ENCODE measurements at places on chromosomes 2 and 18. TPM values are rescaled to one million over a fixed set of nuclear protein-coding genes. Genes with fewer than 3 reads are reported as not detected.
A peak's percentile ranks its signal among the peaks of the same experiment; 100 is the strongest.

SLC19A3 gene
- total RNA-seq, result not detected

CD8A gene
- 1.9 TPM for total RNA-seq

KIAA2012 gene
- not detected for total RNA-seq

DNA sequence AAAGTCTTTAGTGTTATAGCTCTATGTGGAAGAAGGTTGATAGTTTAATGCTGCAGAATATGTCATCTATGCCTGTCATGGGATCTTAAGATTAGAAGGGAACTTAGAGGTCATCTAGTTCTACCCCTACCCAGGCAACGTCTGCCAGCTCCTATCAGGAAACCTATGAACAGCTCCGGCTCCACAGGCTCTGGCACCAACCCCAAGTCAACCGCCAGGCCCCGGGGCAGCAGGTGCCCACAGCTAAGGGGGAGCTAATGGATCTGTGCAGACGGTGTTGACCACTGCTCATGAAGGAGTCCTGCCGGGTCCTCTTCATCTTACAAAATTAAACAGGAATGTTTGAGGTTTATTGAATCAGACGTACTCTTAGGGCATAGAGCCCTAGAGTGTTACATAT lies 440.8 kb upstream of the KLHL29 start:
- no peaks in the 10 kb centered on the region for H3K4me1 ChIP-seq
- no peak overlapping the region for H3K4me3 ChIP-seq
- DNase-seq, result no peak
- no peaks in the 10 kb centered on the region for H3K27me3 ChIP-seq
- H3K27ac ChIP-seq, result no peak overlapping the region
- no peaks in the 10 kb centered on the region for H3K36me3 ChIP-seq

- no peaks in the 10 kb centered on the region for H3K36me3 ChIP-seq
- no peak overlapping the region for H3K27ac ChIP-seq
- no peaks in the 10 kb centered on the region for H3K27me3 ChIP-seq
Measured at GRCh38 chr2:123468071-123468470, 557.0 kb upstream of the CNTNAP5 start.

DNA sequence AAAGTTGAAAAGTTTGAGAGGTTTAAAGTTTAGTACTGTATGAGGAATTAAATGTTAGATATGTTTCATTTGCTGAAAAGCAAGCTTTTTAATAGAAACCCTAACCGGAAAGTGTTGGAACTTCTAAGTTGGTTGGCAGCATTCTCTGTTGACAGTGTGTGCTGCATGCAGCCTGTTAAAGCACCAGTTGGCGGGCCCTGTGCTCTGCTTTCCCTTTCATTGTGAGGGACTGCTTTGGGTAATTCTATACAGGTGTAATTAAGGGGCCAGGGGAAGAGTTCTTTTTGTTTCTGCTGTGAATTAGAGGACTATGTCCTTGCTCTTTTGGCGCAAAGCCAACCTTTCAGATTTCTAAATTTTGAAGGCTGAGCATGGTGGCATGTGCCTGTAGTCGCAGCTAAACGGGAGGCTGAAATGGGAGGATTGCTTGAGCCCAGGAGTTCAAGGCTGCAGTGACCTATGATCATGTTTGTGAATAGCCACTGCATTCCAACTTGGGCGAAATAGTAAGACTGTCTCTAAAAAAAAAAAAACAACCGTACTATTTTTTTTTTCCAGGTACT lies 20.1 kb downstream of the PLEKHB2 start:
- H3K27ac ChIP-seq, result no peak overlapping the region
- peaks cover 55% of the 10 kb centered on the region for H3K36me3 ChIP-seq
- no peaks in the 10 kb centered on the region for H3K4me1 ChIP-seq

IL18RAP gene
- total RNA-seq, result 6.5 TPM

- no peak overlapping the region for H3K27ac ChIP-seq
- no peak overlapping the region for H3K4me3 ChIP-seq
- H3K36me3 ChIP-seq, result no peaks in the 10 kb centered on the region
- no peak for DNase-seq
Measured at GRCh38 chr2:217847115-217847514, 155.7 kb downstream of the TNS1 start.

DNA sequence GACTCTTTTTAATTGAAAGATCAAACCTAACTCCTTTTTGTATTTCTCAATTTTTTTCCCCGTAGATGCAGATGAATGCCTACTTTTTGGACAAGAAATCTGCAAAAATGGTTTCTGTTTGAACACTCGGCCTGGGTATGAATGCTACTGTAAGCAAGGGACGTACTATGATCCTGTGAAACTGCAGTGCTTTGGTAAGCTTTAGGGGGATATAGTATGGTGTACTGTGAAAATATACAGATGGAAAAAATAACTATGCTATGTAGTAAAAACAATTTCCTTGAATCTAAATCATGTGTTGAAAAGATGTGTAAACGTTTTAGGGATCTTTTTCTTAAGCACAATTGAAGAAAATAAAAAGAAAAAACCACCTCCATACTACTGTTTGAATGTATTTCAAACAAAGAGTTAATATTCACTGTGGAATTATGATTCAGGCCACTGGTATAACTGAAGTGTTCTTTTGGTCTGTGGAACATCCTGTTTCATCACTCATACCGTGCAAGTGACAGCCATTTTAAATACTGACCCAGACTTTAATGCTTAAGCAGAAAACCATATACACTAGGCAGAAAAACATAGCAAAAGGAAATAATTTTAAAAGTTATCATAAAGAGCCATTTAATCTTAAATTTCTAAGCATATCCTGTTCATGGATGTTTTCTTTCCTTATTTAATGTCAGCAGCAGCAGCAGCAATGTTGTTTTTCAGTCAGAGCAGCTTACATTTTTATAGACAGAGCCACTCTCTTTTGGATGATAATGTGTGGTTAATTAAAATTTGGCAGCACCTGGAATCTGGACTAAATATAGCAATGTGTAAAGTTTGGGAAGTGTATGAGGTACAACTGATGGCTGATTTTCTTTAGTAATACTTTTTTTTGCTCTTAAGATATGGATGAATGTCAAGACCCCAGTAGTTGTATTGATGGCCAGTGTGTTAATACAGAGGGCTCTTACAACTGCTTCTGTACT lies 112.8 kb upstream of the RASGRP3 start:
- no peaks in the 10 kb centered on the region for H3K27me3 ChIP-seq
- no peak overlapping the region for H3K27ac ChIP-seq
- no peak overlapping the region for H3K4me3 ChIP-seq
- H3K36me3 ChIP-seq, result no peaks in the 10 kb centered on the region
- no peaks in the 10 kb centered on the region for H3K4me1 ChIP-seq

- H3K36me3 ChIP-seq, result no peaks in the 10 kb centered on the region
- no peaks in the 10 kb centered on the region for H3K4me1 ChIP-seq
- H3K27me3 ChIP-seq, result no peaks in the 10 kb centered on the region
Measured at GRCh38 chr2:231373786-231374349, 21.6 kb upstream of the B3GNT7 start.

FBXO36 gene
- total RNA-seq, result 0.75 TPM

DNA sequence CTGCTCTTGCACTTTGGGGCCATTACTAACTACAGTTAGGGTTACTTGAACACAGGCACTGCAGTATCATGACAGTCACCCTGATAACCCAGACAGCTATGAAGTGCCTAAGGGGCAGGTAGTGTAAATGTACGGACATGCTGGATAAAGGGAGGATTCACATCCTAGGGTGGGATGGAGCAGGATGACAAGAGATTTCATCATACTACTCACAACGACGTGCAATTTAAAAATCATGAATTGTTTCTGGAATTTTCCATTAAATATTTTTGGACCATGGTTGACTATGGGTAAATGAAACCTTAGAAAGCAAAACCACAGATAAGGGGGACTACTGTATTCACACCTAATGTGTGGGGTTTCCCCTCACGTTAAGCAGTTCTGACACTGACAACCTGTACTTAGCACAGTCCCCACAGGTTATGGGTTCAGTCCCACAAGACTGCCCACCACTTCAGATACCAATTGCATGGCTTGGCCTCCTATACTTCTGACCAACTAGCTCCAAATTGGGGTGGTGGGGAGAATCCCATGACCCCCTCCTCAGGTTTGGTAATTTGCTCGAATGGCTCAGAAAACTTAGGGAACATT lies 75.8 kb downstream of the NAT8 start:
- H3K36me3 ChIP-seq, result no peaks in the 10 kb centered on the region
- H3K27ac ChIP-seq, result no peak overlapping the region
- DNase-seq, result no peak
- H3K4me1 ChIP-seq, result no peaks in the 10 kb centered on the region

PID1 gene
- 0.55 TPM for total RNA-seq

SLC9A2 gene
- not detected for total RNA-seq

DNA sequence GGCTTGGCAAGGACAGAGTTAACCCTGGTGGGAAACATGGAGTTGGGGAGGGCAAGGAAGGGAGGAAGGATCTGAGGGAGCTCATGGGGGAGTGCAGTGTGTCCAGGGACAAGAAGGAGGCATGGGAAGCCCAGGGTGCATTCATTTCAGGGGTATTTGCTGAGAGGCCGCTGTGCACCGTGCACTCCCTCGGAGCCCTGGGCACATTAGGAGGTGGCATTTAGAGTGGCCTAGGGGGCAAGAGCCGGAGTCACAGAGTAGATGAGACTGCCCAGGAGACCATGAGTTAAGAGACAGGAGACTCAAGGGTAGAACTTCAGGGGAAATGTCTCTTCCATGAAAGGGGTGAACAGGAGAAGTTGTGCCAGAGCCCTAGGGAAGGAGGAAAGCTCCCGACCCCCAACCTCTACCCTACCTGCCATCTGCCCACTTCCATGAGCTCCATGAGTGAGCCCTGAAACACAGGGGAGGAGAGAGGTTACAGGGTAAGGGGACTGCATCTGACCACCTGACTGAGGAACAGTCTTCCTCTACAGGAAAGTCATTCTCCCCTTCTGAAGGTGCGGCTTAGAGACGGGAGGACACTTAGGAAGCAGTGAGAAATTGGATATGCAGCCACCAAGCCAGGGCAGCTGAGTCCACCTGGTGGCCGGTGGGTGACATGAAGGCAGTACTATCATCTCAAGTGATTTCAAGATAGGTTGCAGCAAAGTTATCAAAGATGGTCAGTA lies 58.5 kb upstream of the COPS8 start:
- H3K36me3 ChIP-seq, result no peaks in the 10 kb centered on the region
- no peak overlapping the region for H3K4me3 ChIP-seq
- peak; percentile 29 for DNase-seq
- H3K27ac ChIP-seq, result no peak overlapping the region

- no peaks in the 10 kb centered on the region for H3K4me1 ChIP-seq
- no peak overlapping the region for H3K27ac ChIP-seq
Measured at GRCh38 chr2:133303150-133303549, 265.1 kb downstream of the NCKAP5 start.

GRCh38 chr2:224971214-224971613 lies 71.1 kb downstream of the DOCK10 start:
- H3K27me3 ChIP-seq, result no peaks in the 10 kb centered on the region
- no peak for DNase-seq
- no peak overlapping the region for H3K27ac ChIP-seq
- H3K36me3 ChIP-seq, result no peaks in the 10 kb centered on the region

DNA sequence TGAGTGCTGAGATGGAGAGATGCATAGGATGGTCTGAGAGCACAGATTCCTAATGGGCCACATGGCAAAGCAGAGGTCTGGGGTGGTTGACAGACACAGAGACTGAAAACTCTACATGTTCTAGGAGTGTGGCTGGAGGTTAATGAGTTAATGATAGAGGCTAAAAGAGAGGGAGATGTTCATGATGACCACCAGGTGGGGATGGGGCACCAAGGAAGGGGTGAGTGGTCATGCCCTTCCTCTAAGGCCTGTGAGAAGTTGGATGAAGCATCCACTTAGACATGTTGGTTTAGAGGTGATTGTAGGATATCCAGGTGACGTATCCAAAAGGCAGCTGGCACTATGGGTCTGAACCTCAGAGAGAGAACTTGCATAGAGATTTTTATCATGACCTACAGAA lies 102.1 kb downstream of the LRP2 start:
- H3K4me1 ChIP-seq, result no peaks in the 10 kb centered on the region
- no peaks in the 10 kb centered on the region for H3K36me3 ChIP-seq
- H3K4me3 ChIP-seq, result no peak overlapping the region
- no peaks in the 10 kb centered on the region for H3K27me3 ChIP-seq
- DNase-seq, result no peak
- H3K27ac ChIP-seq, result no peak overlapping the region

DNA sequence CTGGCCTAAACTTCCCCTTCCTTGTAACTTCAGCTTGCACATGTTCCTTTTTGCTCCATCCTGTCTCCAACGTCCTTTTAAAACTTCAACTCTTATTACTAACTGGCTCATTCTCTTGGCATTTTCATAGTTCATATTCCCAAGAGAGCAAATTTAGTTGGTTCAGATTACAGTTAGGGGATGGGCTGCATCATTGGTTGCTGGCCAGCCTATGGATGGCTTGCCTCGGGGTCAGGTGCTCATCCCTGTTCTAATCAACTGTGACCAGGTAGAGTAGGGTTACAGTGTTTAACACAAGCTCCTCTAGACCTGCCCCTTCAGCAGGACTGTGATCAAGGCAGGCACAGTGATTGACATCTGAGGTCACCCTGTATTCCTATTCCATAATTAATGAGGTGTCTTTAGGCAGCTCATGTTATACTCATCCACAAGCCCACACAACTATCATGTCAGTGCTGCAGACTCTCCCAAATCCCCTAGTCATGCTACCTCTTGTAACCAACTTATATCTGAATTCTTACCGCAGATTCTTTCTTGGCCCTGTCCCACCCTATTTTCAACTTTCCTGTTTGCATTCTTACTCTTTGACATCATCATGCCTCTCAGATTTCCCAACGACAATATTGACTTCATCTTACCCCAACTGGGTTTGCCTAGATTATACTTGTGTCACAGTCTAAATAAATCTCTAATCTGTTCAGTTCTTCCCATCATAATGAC lies 293.3 kb downstream of the MTX2 start:
- no peaks in the 10 kb centered on the region for H3K27me3 ChIP-seq
- H3K4me1 ChIP-seq, result no peaks in the 10 kb centered on the region
- no peak for DNase-seq
- no peaks in the 10 kb centered on the region for H3K36me3 ChIP-seq

DNA sequence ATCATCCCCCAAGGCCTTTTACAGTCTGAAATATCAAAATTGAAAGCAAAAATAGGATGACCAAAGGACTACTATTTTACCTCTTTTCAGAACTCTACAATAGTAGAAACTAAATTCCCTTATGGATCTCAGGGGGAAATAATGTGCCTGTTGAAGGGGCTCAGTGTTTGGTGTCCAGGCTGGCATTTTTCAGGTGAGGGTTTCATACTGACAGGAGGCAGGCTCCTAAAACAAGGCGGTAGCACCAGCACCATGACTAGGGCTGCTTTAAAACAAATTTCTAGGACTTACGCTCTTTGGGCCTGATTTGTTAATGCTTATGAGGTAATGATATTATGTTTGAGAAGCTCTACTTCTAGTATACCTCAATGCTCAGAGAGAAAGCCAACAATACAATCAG lies 5.2 kb upstream of the BOLA3 start:
- H3K27me3 ChIP-seq, result no peaks in the 10 kb centered on the region
- peaks cover 4% of the 10 kb centered on the region for H3K4me1 ChIP-seq
- H3K27ac ChIP-seq, result no peak overlapping the region
- H3K4me3 ChIP-seq, result no peak overlapping the region

SERPINB10 gene
- total RNA-seq, result not detected

DNA sequence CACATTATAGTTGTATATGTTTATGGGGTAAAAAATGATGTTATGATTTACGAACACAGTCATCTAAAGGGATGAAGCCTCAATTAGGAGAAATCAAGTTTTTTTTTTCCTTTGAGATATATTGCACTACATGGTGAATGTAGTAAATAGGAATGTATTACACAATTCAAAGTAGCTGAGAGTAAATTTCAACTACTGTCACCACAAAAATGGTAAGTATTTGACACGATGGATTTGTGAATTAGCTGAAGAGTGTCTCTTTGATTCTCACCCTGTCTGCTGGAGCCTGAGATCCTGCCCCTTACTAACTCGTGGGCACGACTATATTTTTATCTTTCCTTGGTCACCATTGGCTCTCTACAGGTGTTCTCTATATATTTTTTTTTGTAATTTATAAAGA lies 540.4 kb upstream of the DSEL start:
- no peak overlapping the region for H3K27ac ChIP-seq
- H3K36me3 ChIP-seq, result no peaks in the 10 kb centered on the region
- no peaks in the 10 kb centered on the region for H3K4me1 ChIP-seq
- no peaks in the 10 kb centered on the region for H3K27me3 ChIP-seq
- no peak overlapping the region for H3K4me3 ChIP-seq

Data from CD4-positive, alpha-beta memory T cell (primary cell).